ENCODE measurements at places on chromosomes 5 and 9.

GRCh38 chr5:177568326-177568725 lies 14.0 kb upstream of the FAM193B start:
- no peak for DNase-seq

DNA sequence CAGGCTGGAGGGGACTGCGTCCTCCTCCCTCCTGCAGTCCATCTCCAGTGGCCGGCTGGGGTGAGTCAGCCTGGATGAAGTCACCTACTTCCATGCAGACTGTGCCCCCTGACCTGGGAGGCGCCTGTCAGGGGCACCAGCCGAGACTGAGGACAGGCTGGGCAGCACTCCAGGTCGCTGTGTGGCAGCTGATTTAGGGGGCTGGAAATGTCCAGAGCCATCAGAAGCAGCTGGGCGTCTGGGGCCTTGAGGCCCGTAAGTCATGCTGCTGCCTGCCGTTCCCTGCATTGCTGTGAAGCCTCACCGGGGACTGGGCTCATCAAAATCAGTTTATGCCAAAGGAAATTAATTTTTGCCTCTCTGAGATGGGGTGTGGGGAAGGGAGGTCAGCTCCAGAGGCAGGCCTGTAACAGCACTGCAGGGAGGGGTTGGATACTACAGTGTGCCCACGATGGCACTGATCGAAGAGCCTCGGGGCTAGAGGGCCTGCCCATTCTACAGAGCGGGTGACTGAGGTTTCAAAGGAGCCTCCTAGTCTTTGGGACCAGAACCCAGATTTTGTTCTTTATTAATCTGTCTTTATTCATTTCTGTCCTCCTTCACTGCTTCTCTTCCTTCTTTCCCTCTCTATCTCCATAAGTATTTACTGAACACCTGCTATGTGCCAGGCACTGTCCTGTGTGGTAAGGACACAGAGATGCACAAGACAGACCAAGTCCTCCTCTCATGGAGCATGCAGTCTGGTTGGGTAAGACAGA lies 70.4 kb upstream of the PSD2 start:
- no peak for DNase-seq

DNA sequence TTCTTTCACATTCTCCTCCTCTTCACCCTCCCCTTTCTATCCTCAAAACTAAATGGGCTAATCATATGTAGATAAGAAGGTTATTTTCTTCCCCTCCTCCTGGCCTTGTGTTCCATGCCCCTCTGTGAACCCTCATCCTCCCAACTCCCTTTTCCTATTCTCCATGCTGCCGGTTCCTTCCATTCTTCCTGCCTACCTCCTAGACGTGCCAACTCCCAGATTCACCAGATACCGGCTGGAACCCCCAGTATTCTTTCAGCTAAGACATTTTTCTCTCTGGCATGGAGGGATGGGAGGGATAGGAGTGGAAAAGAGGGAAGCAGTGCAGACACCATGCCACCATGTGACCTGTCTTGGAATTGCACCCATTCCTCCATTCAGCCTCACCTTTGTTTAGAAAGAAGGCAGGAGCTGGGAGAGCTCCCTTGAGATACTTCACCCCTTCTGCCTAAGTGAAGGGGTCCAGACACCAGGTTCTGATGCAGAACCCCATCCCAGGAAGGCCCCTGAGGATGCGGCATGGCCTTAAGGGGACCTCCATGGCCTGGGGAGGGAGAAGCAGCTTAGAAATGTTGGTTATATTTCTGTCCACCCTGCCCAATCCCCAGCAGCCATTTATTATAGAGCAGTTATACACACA lies 4.8 kb downstream of the DNAJB5 start:
- peak; percentile 52 for DNase-seq

- DNase-seq: peak; percentile 6
Observed at GRCh38 chr5:31492869-31493268, 39.0 kb downstream of the DROSHA start.

DNA sequence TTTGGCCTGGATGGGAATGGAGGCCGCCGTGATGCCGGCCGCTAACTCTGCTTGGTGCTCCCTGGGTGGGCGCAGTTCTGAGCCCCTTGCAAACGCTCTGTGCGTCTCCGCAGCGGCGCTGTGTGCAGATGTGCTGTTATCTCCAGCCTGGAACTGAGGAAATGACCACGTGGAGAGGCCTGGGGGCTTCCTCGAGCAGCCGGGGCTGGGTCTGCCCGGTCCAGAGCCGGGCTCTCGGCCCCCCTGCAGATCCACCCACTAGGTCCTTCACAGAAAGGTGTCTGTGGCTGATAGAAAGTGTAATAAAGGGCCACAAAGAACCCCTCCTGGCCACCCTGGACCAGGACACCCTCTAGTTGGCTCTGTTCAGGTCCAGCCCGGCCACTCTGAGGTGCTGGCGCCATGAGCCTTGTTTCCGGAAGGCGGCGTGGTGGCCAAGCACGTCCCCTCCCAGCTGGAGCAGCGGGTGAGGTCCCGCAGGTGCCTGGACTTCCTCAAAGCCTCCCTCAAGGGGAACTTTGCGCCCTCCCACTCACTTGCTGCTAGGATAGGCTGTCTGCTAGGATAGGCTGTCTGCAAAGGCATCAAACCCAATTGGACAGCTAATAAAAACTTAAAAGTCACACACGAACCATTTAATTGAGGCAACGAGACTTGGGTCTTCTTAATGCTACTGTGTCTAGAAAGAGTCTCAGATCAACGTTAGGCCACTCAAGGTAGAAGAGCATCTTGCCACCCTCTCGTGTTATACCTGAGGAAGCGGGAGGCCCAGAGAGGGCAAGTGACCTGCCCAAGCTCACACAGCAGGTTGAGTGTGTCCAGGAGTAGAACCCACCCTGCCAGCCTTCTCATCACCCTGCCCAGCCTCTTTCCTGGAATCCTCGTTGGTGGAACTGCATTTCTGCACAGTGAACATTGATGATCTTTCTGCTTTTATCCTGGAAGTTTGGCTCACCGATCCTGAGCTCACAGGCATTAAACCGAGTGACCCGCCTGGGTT lies 109.3 kb upstream of the FCN2 start:
- no peak for DNase-seq

GRCh38 chr5:169635936-169636335 lies 1.1 kb upstream of the DOCK2 start:
- no peak for DNase-seq

- DNase-seq: no peak
Observed at GRCh38 chr5:124371111-124371706, 375.2 kb downstream of the ZNF608 start.

DNA sequence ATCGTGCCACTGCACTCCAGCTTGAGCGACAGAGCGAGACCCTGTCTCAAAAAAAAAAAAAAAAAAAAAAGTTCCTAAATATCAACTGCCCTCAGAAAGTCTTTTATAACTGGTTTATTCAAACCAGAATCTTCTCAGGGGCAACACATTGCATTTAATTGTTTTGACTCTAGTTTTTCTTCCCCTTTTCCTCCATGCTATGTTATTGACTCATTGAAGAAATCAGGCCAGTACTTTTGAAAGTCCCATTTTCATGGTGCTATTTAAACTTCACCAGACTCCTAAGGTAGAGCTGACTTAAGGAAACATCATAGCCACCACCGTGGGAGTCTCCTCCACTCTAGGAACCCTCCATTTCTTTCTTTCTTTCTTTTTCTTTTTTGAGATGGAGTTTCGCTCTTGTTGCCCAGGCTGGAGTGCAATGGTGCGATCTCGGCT lies 83.1 kb upstream of the IL6ST start:
- no peak for DNase-seq

DNA sequence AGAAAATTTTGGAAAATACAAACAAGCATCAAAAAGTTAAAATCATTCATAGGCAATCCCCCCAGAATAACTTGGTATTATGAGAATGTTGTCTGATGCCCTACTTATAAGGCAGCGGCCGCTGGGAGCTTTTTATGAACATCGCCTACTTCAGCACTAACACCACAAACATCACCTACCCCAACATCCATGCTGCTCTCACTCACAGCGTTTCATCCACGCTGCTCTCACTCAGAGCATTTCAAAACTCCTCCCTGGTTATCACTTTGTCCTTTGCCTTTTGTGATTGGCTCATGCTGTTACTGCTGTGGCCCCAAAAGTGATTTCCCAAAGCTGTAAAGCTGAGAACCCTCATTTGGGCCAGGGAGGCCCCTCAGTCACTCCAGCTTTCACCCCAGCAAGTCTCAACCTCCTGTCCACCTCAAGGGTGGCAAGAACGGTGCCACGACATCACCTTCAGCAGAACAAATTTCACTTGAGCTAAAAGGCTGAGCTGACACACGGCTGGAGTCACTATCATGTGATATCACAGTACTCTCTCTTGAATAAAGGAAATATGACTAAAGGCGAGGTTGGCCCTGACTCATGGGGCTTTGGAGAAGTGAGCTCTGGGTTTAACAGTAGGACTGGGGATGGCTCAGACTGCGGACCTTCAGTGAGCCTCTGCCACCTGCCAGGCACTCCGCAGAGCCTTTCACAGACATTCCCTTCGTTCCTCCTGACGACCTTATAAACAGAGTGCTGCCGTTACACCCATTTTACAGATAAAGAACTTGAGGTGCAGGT lies 25.2 kb downstream of the SHC3 start:
- DNase-seq: no peak

- no peak for DNase-seq
Observed at GRCh38 chr5:119290161-119290569, 65.7 kb upstream of the TNFAIP8 start.

GRCh38 chr9:36937951-36938350 lies 96.1 kb downstream of the PAX5 start:
- no peak for DNase-seq

- no peak for DNase-seq
Observed at GRCh38 chr9:109314011-109314531, 6.8 kb downstream of the EPB41L4B start.

- DNase-seq: no peak
Observed at GRCh38 chr5:37966871-37967270, 127.0 kb upstream of the GDNF start.

- DNase-seq: no peak
Observed at GRCh38 chr9:128088253-128088945, 20.4 kb downstream of the SLC25A25 start.

GRCh38 chr5:110852053-110852452 lies 113.2 kb downstream of the SLC25A46 start:
- DNase-seq: no peak

DNA sequence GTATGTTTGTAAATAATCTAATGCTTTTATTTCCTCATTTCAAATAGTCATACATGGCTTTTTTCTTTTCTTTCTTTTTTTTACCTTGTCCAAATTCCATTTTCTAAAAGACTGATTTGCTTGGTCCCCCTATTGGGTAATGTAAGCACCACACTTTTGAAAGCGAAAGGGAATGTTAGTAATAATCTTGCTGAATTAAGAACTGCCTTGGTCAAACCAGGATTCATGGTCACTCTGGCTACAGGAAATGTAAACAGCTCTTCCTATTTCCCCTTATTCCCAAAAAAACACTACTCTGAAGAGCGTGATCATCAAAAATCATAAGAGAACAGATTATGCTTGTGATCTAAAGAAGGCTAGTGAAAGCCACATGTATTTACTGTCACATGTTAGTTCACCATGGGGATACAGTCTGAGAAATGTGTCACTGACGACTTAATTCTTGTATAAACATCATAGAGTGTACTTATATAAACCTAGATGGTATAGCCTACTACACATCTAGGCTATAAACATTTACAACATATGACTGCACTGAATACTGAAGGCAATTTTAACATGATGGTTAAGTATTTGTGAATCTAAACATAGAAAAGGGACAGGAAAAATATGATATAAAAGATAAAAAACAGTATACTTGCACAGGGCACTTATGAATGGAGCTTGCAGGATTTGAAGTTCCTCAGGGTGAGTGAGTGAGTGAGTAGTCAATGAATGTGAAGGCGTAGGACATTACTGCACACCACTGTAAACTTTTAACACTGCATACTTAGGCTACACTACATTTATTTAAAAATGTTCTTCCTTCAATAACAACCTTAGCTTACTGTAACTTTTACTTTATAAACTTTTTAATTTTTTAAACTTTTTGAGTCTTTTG lies 75.3 kb downstream of the HMGCR start:
- no peak for DNase-seq

GRCh38 chr5:169944922-169945680 lies 35.2 kb downstream of the INSYN2B start:
- DNase-seq: no peak

DNA sequence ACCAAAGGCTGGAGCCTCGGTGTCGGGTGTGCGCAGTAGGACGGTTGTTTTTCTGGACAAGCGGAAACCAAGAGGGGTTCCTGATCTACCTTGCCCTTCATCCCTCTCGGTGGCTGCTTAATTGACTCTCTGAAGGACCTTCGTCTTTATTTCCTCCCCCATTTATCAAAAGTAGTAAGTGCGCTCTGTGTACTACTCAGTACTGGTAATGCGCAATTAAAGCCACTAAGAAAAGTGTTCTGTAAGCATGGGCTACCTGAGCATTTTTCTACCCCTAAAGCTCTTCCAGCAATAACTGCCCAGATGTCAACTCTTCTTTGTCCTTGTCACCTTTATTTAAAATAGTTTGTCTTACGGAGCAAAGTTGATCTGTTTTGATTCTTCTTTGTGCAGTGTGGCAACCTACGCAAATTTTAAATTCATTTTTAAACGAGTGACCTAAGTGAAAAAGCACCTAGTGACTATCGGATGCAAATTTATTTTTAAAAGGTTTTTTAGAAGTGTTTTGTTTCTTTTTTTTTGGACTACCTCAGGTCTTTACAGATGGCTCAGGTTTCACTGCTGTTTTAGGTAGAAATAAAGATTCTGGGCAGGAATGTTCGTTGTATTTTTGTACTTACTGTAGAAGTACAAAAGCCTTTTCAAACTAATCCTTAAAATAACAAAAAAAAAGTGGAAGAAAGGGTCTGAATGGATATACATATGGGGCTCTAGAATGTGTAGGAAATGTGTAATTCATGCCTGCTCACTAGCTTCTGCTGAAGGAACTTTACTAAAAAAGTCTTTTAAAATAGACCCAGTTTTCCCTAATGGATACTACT lies 2.0 kb downstream of the JMY start:
- no peak for DNase-seq

GRCh38 chr5:56176155-56176798 lies 56.9 kb downstream of the ANKRD55 start:
- no peak for DNase-seq

- no peak for DNase-seq
Observed at GRCh38 chr9:133889584-133890301, 102.4 kb downstream of the VAV2 start.

DNA sequence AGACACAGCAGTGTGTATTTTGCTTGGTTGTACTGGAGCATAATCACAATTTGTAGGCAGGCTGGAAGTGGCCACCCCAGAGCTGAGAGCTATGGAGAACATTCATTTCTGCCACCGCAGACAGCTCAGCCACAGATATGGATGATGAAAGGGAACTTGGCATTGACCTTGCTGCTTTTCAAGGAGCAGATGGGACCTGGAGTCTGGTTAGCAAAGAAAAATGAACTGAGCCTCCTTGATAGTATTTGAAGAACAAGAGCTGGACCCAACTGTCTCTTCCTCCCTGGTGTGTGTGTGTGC lies 395.2 kb upstream of the ZNF462 start:
- DNase-seq: no peak

GRCh38 chr5:45109062-45109461 lies 300.3 kb downstream of the MRPS30 start:
- DNase-seq: no peak
